ENCODE measurements at places on chromosomes 7 and 10. TPM values are rescaled to one million over a fixed set of nuclear protein-coding genes. Genes with fewer than 3 reads are reported as not detected.

The TMEM196 gene
- total RNA-seq = 12.9 TPM

The SHH gene
- 3.4 TPM for total RNA-seq

The TSPAN12 gene
- total RNA-seq = 9.1 TPM

The AKR1B15 gene
- total RNA-seq = not detected

The OR2A7 gene
- 0.91 TPM for total RNA-seq

The TMEM229A gene
- total RNA-seq = 2.4 TPM

The VTI1A gene
- 59.8 TPM for total RNA-seq

The CNOT4 gene
- total RNA-seq = 32.8 TPM

The ASZ1 gene
- not detected for total RNA-seq

- no peak for DNase-seq
These were observed 273.0 kb downstream of the CCDC3 start for GRCh38 chr10:12728494-12728893.

DNA sequence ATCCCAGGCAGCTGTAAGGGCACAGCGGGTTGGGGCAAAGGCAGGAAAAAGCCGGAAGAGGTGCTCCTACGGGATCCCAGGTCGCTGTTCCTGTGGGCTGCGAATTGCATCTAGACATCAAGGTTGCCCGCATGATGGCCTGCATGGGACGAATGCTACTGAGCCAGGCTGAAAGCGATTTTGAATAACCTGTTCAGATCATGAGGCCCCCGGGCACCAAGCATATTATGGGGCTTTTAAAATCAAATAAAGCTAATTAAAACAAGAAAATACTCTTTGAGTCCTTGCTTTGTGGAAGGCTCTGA lies 37.1 kb downstream of the CAMK2B start:
- no peak for DNase-seq

DNA sequence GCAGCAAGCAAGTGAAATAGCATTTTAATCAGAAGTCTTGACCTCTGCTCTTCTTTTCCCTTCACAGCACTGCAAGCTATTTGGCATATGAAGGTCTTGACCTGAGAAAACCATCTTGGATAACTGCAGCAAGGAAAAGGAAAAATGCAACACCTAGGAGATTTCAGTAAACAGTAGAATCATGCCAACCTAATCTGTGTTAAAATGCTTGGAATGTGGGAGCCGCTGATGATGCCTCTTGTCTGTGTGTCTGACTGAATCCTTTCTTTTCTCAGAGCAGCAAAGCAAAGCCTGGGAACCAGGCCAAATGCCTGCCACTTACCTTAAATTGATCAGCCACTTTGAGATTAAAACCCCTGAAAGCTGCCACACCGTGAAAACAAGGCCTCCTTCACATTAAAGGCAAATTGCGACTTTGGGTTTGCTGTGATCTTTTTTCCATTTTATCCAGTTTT lies 80.4 kb upstream of the CDK6 start:
- no peak for DNase-seq

DNA sequence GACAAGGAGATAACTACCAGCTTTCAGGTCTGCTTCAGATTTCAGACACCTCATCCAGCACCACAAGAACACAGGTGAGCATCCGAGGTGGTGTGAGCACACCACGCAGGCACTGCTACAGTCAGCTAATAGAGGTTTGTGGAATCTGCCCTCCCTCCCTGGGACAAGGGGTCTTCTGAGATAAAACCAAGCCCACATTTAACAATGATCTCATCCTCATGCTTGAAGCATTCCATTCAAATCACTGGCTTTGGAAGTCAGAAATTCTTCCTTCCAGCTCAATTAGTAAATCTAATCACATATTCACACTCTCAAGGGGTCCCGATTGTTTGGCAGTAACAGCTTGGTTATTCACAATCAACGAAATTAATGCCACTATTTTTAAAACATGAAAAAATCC lies 331.4 kb downstream of the ELMO1 start:
- DNase-seq = no peak

- DNase-seq = no peak
These were observed 23.7 kb downstream of the NMT2 start for GRCh38 chr10:15144788-15145187.

GRCh38 chr7:23207021-23207420 lies 25.2 kb downstream of the NUP42 start:
- DNase-seq = no peak

- no peak for DNase-seq
These were observed 13.5 kb downstream of the FOXL3 start for GRCh38 chr7:303425-303824.

GRCh38 chr7:6398943-6399342 lies 48.8 kb downstream of the DAGLB start:
- DNase-seq = no peak

DNA sequence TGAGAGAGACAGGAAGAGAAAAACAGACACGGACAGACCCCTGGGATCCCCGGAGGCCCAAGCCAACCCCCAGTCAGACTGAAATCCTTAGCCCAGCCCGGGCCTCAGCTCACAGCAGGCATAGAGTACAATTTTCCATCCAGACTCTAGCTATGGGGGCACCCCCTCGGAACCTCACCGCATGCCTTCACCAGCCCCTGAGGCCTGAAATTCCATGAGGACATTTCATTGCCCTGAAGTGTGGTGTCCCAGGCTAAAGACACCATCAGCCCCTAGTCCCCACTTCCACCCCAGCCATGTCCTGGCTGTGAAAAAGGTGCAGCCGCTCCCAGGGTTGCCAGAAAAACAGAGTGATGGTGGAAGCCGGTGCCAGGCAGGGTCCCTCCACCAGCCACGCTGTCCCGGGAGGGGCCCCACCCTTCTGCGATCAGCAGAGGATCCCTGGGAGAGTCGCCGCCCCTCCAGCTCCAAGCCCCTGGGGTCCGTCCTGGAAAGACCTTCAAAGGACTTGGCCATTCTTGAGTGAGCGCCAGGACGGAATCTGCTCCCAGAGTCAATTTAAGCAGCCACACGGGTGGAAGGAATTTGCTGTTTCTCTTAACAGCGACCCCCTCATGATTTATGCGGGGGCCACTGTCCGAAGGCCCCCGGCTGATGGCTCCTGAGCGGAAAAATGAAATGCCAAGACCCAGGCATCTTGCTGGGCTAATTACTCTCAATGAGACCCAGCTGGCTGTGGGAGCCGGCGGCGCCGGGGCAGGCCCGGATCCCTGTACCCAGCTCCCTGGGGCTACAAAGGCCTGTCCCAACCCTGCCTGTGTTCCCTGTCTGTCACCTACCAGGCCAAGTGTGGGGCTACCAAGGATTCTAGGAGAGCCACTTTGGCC lies 23.2 kb downstream of the MYL10 start:
- DNase-seq = no peak

- DNase-seq = no peak
These were observed 80.3 kb downstream of the FOXL3 start for GRCh38 chr7:370259-370625.

Data from cerebellum (tissue), 4 donors.